Activated T-helper 9 cell treated with anti-CD3 and anti-CD28 coated beads, Interleukin-2, amount 50 U/mL, for 16 hours (primary cell): ENCODE measurements at places on chromosomes 7 and 10.

DNA sequence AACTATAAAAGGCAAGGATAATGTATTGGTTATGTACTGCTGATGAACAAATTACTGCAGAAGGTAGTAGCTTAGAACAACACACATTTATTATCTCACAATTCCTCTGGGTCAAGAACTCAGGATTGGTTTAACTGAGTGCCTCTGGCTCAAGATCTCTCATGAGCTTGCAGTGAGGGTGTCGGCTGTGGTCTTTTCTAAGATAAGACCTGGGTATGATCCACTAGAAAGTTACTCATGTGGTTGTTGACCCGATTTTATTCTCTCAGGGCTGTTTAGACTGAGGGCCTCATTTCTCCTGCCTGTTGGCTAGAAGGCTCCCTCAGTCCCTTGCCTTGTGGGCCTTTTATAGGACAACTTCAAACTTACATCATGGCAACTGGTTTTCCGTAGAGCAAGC is 86.7 kb downstream of the VWDE start:
- DNase-seq, result no peak

- no peak for DNase-seq
These were observed 172.9 kb downstream of the DKK1 start for GRCh38 chr10:52486840-52487611.

DNA sequence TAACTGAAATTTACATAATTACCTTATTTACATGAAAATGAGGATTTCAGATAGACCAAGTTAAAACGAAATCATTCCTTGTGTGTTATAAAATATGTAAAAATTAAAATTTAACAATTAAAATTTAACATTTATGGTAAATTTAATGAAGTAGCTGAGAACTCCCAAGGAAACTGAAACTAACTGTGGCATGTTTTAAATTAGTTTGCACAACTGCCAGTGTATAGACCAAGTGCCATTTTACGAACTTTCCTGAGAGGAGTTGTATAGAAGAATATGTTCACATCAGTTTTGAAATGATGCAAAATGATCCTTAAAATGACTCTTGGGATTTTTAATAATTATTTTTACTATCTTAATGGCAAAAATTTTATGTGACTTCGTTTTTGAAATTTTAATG is 23.6 kb downstream of the PDLIM1 start:
- DNase-seq, result no peak

DNA sequence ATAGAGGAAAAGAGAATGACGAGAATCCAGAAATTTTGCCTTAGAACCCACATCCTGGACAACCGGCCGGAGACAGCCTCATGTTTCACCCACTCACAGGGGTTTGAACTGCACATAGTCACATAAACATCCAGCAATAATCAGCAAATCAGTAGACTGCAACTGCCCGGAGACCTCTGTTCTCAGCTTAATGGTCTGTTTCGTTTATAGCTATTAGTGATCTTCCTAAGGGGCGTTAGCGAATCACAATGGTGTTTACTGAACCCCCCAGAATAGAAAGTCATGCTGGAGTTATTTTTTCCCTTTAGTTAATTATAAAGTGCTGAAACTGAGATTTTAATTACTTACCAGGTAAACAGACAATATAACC is 98.4 kb downstream of the SFMBT2 start:
- DNase-seq, result no peak

DNA sequence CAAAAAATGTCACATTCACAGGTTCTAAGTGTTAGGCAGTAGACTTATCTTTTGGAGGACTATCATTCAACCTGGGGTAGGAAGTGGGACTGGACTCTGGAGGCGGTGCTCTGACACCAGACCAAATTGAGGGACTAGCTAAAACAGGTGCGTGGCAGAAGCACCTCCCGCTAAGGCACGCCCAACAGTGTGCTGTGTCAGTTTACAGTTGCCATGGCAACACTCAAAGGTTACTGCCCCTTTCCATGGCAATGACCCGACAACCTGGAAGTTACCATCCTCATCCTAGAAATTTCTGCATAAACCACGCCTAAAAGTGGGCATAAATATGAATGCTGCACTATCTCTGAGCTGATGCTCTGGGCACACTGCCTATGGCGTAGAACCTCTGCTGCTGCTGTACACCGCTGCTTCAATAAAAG is 14.0 kb upstream of the BLNK start:
- DNase-seq, result no peak

DNA sequence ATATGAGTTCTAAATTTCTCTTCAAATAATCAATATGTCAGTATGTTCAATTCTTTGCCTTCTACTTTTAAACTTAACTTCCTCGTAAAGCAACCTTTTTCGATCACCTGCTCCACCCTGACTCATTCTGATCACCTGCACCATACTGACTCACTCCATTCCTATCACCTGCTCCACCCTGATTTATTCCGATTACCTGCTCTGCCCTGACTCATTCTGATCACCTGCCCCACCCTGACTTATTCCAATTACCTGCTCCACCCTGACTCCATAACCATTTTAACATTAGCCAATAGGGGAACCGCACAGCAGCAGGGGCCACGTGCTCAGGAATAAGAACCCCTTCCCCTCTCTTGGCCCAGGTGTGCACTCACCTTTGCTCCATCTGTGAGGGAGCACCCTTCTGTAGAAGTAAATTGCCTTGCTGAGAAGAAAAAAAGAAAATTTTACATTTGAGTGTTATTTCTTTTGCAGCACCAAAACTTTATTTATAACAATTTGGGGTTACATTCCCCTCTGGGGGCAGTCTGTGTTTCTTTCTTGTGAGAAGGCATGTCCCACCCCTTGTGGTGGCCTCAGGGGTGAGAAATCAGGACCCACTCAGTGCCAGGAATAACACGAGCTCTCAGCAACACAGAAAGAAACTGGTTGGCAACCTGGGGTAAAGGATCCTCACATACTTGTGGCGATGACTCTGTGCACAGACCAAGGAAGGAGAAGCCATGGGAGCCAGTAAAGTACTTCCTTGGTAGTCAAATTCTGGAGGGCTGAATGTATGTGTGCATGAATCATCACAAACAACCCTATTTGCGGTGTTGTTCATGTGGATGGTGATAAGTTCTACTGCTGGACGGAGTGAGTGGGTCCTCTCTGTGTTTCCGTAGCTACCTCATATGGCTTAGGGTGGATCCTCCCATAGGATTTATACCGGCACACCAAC is 29.4 kb upstream of the PPP1R9A start:
- DNase-seq, result no peak

DNA sequence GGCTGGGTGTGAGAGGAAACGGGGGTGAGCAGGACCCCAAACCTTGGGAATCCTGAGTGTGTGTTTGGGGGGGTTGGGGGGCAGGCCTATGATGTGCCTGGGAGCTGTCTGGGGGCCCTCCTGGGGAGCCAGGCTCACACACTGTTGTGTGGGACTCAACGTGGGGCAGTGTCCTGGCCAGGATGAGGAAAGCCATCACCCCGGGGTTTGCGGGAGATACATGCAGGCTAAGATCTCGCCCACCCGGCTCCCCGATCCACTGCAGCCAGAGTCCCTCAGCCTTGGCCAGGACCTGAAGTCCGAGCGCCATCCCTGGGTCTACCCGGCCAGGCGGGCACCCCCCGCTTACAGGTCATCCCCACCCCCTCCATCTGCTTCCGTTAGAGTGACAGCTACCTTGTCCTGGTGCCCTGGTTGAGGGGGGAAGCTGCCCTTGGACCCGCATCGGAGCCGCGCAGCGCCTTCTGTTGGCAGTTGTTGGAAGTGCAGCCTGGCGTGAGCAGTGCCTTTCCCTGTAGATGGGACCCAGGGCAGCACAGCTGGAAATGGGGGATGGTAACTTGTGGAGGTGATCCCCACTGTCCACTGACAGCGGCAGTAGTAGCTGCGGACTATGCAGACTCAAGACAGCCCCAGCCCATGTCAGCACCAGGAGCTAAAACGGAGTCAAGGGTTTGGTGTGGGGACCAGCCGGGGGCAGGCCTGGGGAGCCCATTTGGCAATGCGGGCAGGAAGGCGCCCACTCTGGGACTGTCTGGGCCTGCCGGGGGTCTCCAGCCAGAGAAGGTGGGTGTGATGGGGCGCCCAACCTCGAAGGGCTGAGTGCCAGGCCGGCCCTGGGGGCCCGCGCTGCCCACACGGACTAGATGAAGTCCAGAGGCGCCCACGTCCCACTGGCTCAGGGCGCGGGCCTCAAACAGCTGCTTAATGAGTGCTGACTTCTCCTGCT is 885.6 kb upstream of the ZNF722 start:
- no peak for DNase-seq

- no peak for DNase-seq
These were observed 135.7 kb downstream of the DYNC2I1 start for GRCh38 chr7:158991824-158992621.

DNA sequence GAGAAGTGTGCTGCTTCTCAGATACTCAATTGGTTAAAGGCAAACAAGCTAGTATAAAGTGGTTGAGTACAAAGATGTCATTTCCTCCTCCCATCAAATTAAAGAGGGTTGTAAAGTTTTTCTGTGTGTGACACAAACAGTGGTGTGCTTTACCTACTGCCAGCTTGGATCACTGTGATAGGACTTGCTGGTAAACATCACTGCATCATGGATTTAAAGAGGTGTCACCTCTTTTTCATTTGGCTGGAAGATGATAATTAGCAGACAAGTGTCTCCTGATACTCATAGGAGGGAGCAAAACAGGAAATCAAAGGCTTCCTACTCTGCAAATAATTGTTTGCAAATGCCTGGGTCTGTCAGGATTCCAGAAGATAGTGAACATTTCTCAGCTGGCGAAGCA is 200.5 kb downstream of the MDFIC start:
- DNase-seq, result no peak
